ENCODE measurements at places on chromosomes 3 and 15.

DNA sequence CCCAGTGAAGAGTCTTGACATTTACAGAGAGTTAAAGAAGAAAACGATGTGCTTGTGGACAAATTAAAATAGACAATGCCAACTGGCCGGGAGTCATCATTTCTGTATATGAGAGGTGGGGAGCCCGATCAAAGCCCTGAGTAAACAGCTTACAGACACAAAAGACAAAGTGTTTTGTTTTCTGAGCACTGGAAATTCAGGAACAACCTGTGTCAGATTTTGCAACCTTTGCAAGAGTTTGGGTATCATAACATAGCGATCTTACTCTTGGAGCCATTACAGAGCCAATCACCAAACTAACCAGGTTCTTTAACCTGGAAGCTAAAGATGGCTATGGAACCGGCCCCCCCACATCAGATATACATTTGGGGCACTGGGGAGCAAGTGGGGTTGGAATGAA, 101.9 kb upstream of the LRIG1 start:
- DNase-seq = no peak

DNA sequence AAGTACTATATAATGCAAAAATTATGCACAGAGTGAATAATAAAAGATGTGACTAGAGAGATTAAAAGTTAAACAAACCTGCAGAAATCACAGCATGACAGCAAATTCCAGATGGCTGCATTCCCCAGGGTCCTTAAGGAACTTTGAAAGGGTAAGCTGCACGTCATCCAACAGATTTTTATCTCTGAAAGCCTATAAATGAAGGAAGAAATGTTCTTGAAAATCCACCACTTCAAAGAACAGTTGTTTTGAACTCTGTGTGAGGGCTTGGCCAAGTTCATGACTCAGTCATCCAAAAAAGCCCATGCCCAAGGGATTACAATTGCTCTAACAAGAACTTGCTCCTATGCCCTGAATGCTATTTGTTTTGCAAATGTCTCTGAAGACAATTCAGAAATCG, 603.6 kb downstream of the PLOD2 start:
- DNase-seq = no peak

- DNase-seq = no peak
Measured at GRCh38 chr15:42691308-42691707, 45.6 kb downstream of the CDAN1 start.

GRCh38 chr3:196334982-196335381, 3.2 kb downstream of the TM4SF19 start:
- DNase-seq = no peak

- no peak for DNase-seq
Measured at GRCh38 chr3:158407844-158408517, 163.0 kb upstream of the MLF1 start.

GRCh38 chr3:81554801-81555200, 206.6 kb downstream of the GBE1 start:
- DNase-seq = no peak

DNA sequence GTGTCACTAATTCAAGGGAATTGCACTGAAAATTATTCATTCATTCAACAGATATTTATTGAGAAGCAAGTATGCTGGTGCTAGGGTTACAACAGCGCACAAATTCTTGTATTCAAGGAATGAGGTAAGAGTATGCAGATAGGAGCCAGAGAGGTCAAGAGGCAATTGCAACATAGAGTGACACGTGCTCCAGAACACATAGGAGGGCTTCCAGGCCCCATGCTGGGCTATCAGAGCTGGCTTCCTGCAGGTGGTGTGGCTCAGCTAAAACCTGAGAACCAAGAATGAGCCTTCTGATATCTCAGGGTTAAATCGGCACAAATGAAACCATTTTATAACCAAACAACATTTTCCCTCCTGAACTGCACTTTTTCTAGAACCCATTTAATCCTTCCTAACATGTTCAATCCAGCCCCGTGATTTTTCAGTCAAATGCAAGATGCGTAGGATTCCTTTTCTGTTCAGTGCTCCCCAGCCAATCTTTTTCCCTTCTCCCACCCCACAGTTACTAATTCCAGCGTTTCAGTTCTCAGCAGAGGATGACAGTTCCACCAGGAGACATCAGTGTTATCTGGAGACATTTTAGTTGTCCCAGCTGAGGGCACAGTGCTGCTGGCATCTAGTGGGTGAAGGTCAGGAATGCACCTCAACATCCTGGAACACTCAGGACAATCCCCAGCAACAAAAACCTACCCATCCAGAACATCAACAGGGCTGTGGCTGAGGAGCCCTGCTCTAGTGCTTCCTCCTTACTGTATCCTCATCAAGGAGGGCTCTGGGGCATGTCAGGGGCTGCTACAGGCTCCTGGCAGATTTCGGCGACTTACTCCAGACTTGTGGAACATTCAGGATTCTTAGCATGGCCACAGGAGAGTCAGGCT, 13.1 kb downstream of the CCR5AS start:
- no peak for DNase-seq

DNA sequence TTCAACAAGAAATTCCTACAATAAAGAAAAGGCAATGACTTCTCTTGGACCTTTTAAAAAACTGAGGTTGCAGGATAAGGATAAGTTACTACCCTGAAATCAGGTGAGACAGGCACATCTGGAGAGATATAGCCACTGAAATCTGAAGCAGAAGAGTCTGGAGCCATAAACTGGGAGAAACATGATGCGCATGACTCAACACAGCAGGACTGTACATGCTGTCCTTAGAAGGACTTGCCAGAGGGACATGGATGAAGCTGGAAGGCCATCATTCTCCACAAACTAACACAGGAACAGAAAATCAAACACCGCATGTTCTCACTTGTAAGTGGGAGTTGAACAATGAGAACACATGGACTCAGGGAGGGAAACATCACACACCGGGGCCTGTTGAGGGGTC, 1020.2 kb downstream of the AGBL1 start:
- no peak for DNase-seq

- DNase-seq = no peak
Measured at GRCh38 chr15:48631176-48631770, 14.2 kb downstream of the FBN1 start.

DNA sequence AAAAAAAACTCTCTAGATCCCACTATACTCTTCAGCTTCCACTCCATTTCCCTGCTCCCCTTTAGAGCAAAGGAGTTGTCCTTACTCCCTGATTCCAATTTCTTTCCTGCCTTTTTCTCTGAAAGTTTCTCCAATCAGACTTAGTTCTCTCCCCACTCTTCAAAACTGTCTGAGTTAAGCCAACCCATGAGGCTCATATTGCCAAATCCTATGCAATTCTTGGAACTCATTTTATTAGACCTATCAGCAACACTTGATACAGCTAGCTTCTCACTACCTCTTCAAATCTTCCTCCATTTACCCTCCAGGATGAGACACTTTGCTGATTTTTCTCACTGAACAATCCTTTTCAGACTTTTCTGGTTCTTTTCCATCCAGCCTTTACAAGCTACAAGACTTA, 233.1 kb downstream of the THRB start:
- no peak for DNase-seq

- DNase-seq = peak; percentile 67
Measured at GRCh38 chr15:90201130-90201943, at the start of gene SEMA4B. TSS of gene SEMA4B (plus strand) at chr15:90201330. CDS start at chr15:90201579, 249 bp downstream.

GRCh38 chr3:52249683-52250082, 4.1 kb downstream of the PPM1M start:
- DNase-seq = no peak

DNA sequence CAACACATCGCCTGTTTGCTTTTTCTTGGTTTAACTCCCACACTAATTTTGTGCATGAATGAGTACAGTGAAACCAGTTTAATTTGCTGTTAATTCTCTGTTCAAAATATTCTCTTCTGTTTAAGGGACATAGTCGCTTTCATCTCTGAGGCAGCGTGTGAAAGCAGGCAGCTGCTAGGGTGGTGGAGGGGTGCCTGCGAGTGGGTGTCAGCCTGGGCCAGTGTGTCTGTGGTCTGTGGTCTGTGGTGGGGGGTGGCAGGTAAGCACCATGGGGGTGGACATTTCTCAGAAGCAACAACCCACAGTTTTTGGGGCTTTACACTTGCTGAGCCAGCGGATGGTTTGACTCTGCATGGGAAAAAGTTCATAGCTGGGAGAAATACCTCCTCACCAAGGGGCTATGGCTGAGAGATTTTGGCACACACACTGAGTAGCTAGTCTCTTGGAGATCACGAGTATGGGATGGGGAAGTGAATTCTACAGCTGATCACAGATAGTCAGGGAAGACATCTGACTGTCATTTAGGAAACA, 109.2 kb downstream of the EPHB1 start:
- no peak for DNase-seq

- no peak for DNase-seq
Measured at GRCh38 chr15:85758655-85758978, 36.1 kb downstream of the KLHL25 start.
